ENCODE measurements at places on chromosomes 2 and 18.

DNA sequence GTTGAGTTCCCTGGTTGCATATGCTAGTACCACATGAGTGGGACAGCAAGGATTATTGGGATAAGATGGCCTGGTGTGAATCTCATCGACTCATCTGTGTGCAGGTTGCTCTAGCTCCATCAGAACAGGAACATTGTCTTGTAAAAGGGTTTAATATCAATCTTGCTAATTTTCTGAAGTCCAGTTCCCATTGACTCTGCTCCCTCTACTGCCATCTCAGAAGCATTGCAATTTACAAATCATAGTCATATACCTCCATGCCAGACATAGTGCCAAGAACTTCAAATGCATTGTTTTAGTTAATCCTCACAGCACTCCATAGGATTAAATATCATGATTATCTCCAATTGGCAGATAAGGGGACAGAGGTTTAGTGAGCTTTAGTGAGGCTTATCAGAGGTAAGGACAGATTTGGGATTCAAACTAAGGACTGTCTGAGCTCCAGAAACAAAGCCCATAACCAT, 4.8 kb upstream of the STAT4 start:
- DNase-seq: no peak

- no peak for DNase-seq
These were observed 34.1 kb downstream of the AGAP1 start for GRCh38 chr2:235527806-235528469.

DNA sequence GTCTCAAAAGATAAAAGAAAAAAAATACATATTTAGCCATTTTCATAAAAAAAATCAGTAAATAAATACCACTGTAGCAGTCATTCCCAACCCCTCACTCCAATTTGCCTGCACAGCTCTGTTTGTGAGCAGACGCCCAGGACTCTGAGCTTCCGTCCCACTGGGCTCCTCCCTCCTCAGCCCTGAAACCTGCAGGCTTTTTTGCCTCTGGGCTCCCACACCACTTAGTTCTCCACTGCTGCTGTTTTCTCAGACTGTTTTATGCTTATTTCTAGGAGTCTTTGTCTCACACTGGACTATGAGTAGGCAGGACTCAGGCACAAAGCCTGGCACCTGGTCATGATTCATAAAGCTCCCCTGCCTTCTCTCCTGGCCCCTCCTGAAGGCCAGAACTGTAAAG, 6.1 kb upstream of the CXCR1 start:
- no peak for DNase-seq

DNA sequence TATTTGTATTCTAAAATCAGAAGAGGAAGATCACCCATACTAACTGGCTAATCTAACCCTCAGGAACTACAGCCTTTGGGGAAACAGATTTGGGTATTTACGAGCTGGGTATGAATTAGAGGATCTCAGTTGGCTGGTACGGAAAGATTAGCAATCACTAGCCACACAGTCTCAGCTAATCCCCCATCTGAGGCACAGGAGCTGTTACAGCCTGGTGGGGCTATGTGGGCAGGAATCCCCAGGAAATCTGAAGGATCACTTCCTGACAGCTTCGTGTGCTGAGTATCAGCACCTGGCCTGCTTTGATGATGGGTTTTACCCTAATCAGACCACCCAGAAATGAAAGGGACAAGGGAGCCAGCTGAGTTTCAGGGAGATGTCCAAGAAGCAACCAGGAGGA, 206.3 kb downstream of the AFF3 start:
- DNase-seq: no peak

- DNase-seq: no peak
These were observed 819.1 kb upstream of the FSHR start for GRCh38 chr2:49973436-49973835.

DNA sequence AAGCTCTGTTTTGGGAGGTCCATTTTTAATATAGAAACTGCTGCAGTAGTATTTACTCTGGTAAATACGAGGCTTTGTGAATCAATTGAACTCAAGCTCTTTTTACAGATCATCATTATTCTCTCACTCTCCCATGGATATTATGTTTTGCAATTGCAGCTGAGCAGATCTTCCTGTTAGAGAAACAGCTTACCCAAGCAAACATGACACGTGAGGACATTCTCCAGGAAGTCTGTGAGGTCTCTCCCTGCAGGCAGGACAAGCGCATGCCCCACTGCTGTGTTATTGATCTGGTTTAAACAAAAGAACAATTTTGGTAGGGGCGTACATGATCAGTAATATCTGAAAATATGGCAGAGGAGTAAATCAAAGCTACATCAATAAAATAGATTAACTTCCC, 72.1 kb downstream of the COL6A3 start:
- no peak for DNase-seq

DNA sequence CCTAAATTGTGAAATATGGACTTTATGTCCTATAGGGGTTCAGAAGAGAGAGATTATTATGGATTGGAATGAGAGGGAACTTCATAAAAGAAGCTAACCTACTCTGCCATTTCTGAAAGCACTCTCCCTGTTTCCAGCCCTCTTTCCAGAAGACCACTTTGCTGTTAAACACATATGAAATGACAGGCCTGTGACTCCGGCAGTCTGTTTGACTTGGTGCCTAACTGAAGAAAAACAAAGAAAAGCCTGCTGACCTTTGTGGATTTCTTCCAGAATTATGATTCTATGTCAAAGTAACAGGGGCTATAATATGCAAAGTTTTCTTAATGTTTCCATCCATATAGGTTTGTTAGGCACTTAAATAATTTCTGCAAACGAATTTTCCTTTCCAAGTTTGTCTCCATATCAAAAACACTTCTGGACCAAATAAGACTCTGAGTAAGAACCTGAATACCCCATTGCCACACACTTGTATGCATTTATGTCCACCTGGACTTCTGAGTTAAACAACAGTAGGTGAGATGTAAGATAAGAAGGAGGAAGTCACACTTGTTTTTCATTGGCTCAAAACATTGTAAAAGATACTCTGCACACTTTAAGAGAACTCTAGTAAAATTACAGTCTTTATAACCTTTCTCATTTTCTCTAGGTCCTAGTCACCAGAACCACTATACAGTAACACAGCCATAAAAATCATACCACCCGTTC, 111.7 kb downstream of the PIEZO2 start:
- DNase-seq: no peak

GRCh38 chr2:240365971-240366471, 69.4 kb upstream of the GPC1 start:
- DNase-seq: no peak

GRCh38 chr18:50895350-50896045, 16.6 kb downstream of the ME2 start:
- no peak for DNase-seq

- DNase-seq: no peak
These were observed 189.1 kb upstream of the SALL3 start for GRCh38 chr18:78790511-78790910.

DNA sequence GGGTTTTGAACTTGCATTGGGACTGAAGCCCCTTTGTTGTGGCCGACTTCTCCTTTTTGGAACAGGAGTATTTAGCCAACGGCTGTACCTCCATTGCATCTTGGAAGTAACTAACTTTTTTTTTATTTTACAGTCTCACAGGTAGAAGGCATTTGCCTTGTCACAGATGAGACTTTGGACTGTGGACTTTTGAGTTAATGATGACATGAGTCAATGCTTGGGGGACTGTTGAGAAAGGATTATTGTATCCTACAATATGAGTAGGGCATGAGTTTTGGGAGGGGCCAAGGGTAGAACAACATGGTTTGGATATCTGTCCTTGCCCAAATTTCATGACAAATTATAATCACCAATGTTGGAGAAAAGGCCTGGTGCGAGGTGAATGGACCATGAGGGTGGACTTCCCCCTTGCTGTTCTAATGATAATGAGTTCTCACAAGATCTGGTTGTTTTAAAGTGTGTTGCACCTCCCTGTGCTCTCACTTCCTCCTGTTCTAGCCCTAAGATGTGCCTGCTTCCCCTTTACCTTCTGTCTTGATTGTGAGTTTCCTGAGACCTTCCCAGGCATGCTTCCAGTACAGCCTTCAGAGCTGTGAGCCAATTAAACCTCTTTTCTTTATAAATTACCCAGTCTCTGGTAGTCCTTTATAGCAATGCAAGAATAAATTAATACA, 1269.4 kb upstream of the CHAC2 start:
- DNase-seq: no peak

GRCh38 chr2:73877071-73877802, 15.6 kb upstream of the ACTG2 start:
- no peak for DNase-seq

Measured in fibroblast of skin of left biceps (primary cell).